ENCODE measurements at places on chromosomes 2 and 18.

DNA sequence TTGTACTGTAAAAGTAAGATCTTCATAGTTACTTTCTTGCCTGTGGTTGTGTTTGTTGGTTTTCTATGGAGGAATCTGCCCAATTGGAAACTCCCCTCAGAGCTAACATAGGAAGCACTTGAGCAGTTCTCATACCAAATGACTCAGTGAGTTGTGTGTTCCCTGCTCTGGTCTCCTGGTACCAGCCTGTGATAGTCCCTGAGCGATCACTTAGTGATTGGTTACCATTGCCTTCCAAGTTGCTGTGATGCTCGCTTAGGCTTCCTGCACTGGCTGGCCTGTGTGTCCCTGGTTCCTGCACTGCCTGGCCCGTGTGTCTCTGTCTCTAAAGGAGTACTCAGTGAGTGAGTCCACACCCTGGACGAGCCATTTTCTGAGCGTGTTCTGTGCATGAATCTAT, 133.0 kb downstream of the MAP4K4 start:
- DNase-seq = no peak

- DNase-seq = no peak
Observed at GRCh38 chr18:58125756-58126155, 81.7 kb downstream of the NEDD4L start.

DNA sequence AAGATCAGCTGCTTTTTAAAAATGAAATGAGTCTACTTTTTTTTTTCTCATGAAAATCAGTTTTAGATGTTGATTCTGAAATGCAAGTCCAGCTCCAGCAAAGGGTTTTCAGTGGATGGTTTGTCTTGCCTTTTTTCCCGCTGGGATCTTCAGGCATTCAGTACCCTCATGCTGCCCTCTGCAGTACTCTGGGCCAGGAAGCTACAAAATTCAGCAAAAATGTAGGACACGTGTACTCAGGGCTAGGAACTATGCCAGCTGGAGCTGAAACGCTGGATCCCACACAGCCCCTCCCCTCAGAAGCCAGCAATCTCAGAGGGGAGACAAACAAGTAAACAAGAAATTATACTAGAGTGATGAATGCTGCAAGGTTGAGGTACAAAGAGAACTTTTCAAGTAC, 97.3 kb downstream of the MMADHC start:
- DNase-seq = no peak

DNA sequence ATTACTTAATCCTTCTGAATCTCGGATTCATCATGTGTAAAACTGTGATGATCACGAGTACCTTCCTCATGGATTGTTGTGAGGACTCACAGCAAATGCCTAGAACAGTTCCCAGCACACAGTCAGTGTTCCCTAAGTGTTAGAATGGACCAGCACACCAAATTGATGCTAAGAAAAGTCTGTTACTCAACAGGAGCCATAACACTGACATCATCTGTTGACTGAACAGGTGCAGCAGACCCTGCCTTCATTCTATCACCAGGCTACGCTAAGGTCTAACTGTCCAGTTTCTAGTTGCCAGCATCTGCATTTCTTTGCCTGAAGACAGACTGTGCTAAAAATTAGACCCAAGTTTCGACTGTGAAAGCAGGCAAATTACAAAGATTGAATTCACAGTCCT, 18.6 kb downstream of the DTNB start:
- no peak for DNase-seq

DNA sequence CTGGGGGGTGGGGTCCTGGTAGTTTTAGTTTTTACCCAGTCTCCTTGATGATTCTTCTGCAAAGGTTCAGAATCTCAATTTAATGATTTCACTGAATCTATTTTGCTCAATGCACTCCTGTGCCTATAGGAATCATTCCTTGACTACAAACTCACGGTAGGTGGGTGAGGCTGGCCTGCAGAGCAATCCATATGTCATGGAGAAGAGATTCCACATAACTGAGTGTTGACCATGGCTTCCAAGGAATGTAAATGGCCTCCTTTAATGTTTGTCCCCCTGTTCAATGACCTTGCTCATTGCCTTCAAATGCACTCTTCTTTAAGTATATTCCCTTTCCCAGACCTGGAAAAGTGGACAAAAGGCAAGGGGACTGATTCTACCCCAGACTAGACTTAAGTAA, 12.5 kb downstream of the FAP start:
- no peak for DNase-seq

All from nephron progenitor cell (in vitro differentiated cells).